Ovary (tissue), 10 donors: ENCODE measurements at places on chromosomes 3 and 15.

GRCh38 chr3:86930181-86930580, 60.8 kb downstream of the VGLL3 start:
- DNase-seq: no peak

GRCh38 chr3:40162616-40163015, 146.9 kb upstream of the EIF1B start:
- no peak for DNase-seq

DNA sequence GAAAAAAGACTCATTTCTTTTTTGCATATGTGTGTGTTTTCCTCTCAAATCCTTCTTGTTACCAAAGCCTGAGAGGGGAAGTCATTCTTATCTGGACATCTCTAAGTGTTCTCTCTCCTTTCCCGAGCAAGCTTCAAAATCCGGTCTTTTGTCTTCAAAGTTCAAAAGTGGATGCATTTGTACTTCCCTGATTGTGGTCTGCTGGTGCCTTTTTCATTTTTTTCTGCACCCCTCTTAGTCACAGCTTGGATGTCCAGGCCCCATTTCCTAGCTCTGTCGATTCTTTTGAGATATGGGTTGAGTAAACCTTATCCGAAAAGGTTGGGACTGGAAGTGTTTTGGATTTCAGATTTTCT, 34.8 kb downstream of the EHD4 start:
- DNase-seq: no peak

DNA sequence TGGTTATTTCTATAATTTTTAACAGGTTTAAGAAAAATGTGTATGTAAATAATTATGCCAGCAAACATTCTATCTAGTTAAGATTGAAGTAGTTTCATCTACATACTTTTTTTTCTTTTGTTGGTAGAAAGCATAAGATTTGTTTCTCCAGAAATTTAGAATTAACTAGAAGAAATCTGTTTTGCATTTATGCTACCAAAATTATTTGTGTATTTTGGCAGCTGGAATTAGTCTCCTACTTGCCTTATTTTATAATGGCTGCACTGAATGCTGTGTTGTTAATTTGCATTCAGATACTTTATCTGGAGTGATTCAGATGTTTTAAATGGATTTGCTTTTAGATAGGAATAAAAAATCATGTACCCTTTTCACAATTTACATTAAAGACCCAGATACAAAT, 100.2 kb upstream of the NAALADL2 start:
- no peak for DNase-seq

- no peak for DNase-seq
Measured at GRCh38 chr3:26653811-26654425, 31.3 kb downstream of the LRRC3B start.

DNA sequence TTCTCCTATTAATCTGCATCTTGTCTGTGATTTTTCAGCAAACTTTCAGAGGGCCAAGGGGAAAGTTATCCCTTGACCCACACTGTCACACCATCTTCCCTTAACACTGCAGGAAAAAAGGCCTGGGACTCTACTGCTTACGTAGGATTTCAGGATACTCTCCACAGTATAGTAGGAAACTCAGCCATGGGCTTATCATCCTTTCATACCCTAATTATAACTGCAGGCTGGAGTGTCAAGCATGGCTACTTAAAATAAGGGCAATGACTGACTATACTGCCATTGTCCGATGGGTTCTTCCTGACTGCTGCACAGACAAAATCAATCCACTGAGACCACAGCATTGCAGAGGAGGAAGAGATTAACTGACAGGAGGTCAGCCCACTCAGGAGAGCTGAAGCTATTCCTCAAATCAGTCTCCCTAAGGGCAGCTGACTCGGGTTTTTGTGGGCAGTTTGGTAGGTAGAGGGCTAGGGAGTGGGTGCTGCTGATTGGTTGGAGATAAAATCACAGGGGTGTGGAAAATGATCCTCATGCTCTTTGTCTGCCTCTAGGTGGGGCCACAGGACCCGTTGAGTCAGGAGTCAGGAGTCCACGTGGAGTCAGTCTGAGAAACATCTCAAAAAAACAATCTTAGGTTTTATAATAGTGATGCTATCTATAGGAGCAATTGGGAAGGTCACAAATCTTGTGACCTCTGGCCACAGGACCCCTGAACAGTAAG, 118.2 kb upstream of the STRIT1 start:
- no peak for DNase-seq

DNA sequence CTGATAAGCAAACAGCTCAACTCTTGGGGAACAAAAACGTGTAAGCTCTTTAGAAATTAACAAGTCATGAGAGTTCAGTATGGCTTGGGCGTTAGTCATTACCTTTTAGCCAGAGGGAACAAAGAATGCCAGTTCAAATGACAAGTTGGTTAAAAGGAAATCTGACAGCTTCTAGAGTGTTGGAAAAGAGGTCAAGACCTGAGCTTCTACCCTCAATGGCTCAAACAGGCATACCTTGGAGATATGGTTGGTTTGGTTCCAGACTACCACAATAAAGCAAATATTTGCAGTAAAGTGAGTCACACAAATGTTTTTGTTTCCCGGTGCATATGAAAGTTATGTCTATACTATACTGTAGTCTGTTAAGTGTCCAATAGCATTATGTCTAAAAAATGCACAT, 136.1 kb downstream of the CACNA1D start:
- DNase-seq: no peak

GRCh38 chr3:34878488-34878887, 760.8 kb upstream of the ARPP21 start:
- no peak for DNase-seq

GRCh38 chr15:23039917-23040281, 530 bp upstream of the TUBGCP5 start:
- DNase-seq: no peak

GRCh38 chr3:64716110-64716710, 28.4 kb upstream of the ADAMTS9 start:
- DNase-seq: no peak

- no peak for DNase-seq
Measured at GRCh38 chr3:31728403-31728802, 195.7 kb downstream of the STT3B start.

DNA sequence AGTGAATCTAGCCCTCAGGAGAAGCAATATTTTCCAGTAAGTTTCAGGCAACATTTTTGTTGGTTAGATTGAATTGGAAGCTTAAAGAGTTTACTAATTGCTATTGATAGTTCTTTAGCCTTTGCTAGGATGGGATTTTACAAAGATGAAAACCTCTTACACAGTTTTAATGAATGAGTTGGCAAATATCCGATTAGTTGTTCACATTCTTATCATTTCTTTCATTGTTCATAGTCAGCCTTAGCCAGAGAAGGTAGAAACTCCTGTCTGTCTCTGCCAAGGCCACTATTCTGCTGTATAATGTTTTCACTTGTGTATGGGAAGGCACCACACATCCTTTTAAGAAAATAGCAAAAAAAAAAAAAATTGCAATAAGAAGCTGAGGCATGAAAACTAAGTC, 222.0 kb upstream of the MANF start:
- no peak for DNase-seq

DNA sequence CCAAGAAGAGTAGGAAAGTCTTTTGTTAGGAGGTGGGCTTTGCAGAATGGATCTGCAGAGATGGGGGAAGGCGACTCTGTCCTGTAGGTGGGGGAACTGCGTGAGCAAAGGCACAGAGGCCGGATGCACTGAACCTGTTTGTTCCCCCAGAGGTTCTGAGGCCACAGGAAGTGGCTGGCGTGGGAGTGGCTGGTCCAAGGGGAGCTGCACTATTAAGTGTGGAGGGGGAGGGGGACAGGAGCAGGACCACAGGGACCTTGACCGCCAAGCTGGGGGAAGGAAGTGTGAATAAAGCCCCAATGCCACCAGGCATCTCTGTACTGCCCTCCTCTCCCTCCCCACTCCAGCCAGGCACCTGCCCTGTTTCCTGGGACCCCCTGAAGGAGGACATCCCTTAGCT, 51.8 kb downstream of the CYP11A1 start:
- DNase-seq: no peak

- no peak for DNase-seq
Measured at GRCh38 chr3:71780430-71780829, 4.5 kb downstream of the PROK2 start.

GRCh38 chr3:9349321-9350117, 13.3 kb upstream of the THUMPD3 start:
- DNase-seq: no peak

DNA sequence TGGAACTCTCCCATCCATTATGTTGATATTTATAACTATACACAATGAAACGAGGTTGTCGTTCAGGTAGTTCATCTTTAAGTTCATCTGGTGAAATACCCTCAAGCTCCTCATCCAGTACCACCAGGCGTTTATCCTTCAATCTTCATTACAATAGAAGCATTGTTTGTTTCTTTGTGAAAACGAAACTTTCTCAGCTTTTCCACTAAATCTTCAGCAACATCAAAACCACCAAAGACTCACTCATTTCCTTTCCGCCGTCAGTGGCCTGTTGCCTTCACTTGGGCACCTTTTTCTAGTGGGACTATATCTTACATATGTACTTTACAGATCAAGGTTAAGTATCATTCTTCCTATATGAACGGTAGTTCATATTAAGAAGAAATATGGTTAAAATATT, 44.1 kb upstream of the TFG start:
- no peak for DNase-seq

- no peak for DNase-seq
Measured at GRCh38 chr3:143160437-143160836, 40.9 kb downstream of the CHST2 start.

DNA sequence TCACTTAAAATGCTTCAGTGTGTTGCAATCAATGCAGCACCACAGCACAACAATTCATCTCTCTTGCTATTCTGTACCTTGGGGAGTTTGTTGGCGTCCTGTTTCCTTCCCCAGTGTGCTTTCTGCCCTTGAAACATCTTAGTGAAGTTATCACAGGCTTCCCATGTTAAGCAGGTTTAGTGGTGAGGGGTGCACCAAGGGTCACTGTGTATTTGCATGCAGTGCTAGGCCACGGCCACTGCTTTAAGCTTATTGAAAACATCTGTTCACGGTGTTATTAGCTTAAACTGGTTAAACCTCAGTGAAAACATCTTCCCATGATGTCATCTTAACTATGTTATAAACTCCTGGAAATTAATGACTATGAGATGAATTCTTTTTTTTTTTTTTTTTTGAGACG, 217.3 kb upstream of the GOLIM4 start:
- no peak for DNase-seq
